Fibroblast of villous mesenchyme (primary cell): ENCODE measurements at places on chromosomes 11 and 22. TPM values are rescaled to one million over a fixed set of nuclear protein-coding genes. Genes with fewer than 3 reads are reported as not detected.

Gene CDC45
- total RNA-seq = 8.1 and 10.4 TPM in 2 replicates

Gene TTC38
- total RNA-seq = 26.8 and 28.7 TPM in 2 replicates

Gene A4GALT
- 9.0 and 11.2 TPM in 2 replicates for total RNA-seq

Gene ISX
- not detected in 2 replicates for total RNA-seq

Gene ANO3
- under 0.01 and 0.32 TPM in 2 replicates for total RNA-seq

Gene C11orf65
- total RNA-seq = 0.64 and 0.86 TPM in 2 replicates

Gene OR52N4
- total RNA-seq = not detected in 2 replicates

Gene B4GALNT4
- 0.43 and 1.3 TPM in 2 replicates for total RNA-seq

Gene MUC5AC
- total RNA-seq = not detected in 2 replicates

Gene HEPHL1
- 1.3 and 4.3 TPM in 2 replicates for total RNA-seq

Gene CLDN5
- not detected in 2 replicates for total RNA-seq

Gene OTOG
- total RNA-seq = not detected in 2 replicates

Gene P2RX6
- total RNA-seq = 1.3 and 3.5 TPM in 2 replicates

Gene TRPT1
- 32.4 and 33.2 TPM in 2 replicates for total RNA-seq

Gene PTDSS2
- total RNA-seq = 31.5 and 34.8 TPM in 2 replicates

Gene OR5AS1
- total RNA-seq = not detected in 2 replicates
